ENCODE measurements at places on chromosomes 7 and 10.

DNA sequence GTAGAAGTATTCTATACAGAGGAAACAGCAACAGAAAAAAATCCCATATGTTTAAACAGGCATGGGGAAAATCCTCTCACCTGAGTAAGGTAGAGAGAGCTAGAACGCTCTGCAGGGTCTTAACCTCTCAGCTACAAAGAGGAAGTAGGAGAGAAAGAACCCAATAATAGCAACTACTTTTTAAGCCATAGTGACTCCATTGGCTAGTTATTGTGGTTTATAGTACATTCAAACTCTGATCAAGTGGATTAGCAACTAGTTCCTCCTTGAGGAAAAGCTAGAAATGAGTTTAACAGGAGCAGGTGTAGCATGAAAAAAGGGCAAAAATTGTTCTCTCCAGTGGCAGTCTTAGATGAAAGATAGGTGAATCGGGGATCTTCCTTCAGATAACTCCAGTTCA is 89.7 kb downstream of the HGF start:
- no peak for DNase-seq

- no peak for DNase-seq
Measured at GRCh38 chr10:71584902-71585563, 134.5 kb downstream of the C10orf105 start.

- no peak for DNase-seq
Measured at GRCh38 chr10:51156926-51157325, 82.6 kb downstream of the PRKG1 start.

GRCh38 chr7:36115448-36116321 is 37.4 kb upstream of the EEPD1 start:
- peak; percentile 63 for DNase-seq

GRCh38 chr7:14286036-14286435 is 296.6 kb upstream of the ETV1 start:
- DNase-seq = no peak

- DNase-seq = no peak
Measured at GRCh38 chr7:98956937-98957336, 78.6 kb downstream of the TRRAP start.

GRCh38 chr10:3971713-3972112 is 186.7 kb upstream of the KLF6 start:
- no peak for DNase-seq

DNA sequence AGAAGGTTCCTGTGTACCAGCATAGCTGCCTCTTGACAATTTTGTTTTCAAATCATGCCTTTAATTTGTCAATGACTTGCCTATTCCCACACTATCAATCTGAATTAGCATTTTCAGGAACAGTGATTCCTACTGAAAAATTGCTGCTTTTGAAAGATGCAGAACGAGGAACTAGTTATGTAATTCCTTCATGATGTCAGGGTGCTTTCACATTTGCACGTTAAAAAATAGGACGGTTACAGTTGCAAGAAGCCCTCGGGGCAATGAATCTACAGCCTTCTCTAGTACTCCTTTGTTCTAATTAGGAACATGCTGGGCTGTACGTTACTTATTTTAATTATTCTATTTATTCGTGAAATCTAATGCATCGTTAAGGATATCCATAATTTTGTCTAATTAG is 253.9 kb downstream of the OTUD1 start:
- DNase-seq = no peak

GRCh38 chr7:29194206-29194593 is 375 bp upstream of the CHN2 start:
- DNase-seq = no peak

DNA sequence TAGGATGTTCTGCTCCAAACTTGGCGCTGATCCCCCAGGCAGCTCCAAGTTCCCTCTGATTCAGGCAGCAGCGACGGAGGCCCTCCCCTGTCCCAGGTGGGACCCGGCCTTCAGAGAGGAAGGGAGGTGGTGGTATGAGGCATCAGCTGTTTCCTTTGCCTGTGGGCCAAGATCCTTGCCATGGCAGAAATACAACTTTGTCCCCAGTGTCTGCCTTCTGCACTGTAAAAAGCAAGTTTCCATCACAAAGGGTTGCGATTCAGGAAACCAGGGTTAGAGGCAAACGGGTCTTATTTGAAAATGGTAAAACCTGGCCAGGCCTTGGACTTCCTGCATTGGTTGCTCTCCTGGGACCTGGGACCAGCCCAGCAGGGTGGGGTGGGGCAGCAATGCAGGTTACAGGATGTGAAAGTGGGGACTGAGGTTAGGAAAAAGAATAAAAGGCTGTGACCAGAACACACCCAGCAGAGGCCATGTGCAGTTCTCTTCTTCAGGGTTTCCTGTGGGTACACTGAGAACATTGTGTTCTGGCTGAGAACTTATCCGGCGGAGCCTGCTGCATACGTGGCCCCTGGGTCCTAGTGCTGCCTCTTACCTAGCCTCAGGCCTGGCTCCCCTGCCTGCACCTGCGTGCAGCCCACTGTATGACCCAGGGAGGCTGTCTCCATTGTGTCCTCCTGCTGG is 25.1 kb upstream of the DDIT4 start:
- DNase-seq = peak; percentile 27

GRCh38 chr10:49207113-49207512 is 18.9 kb upstream of the TMEM273 start:
- DNase-seq = no peak

- no peak for DNase-seq
Measured at GRCh38 chr10:97538411-97538810, 34.2 kb upstream of the ANKRD2 start.

GRCh38 chr10:83178526-83178925 is 960.8 kb upstream of the GHITM start:
- no peak for DNase-seq

DNA sequence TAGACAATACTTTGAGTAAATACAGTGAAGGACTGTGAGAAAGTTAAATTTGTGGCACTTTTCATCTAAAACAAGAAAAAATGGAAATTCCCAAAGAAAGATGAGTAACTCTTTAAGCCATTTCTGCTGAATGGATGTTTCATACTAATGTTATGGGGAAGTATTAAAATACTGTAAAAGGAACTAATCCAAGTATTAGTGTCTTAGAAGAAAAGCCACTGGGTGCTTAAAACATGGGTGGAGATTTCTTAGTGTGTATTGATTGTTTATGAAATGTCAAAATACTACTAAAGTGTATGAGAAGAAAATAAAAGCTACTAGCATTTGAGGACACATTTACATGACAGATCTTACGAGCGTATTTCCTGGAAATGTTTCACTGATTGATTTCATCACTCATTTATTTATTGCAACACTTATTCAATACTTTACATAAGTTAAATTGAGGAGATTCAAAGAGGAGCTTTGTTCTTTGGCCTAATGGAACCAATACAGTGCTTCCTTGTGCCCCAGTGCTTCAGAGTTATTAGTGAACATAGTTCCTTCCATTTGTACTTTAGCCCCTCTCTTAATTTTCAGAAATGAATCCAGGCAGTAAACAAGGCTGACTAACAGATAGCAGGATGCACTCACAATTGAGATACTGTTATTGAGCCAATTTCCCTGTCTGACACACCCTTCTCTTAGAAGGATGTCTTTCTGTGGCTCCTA is 155.5 kb upstream of the AHR start:
- no peak for DNase-seq

- DNase-seq = no peak
Measured at GRCh38 chr7:151198945-151199848, 11.1 kb downstream of the H2BK1 start.

DNA sequence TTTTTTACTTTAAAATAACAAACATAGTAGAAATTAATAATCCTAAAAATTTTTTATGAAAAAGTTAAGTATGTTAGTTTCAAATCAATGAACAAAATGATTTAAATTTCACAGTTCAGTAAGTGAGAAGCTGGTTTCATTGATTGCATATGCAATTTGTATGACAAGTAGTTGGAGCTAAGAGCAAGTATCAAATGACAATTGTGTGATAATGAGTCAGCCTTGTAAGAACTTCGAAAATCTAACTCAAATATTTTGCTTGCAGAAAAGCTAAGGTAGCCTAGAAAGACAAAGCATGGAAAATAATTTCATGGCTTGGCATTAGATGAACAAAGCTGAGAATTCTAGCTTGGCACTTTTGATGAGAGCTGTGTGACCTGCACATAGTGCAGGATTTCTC is 111.5 kb downstream of the HDAC9 start:
- DNase-seq = no peak

- DNase-seq = no peak
Measured at GRCh38 chr10:42997849-42998165, 79.1 kb upstream of the RET start.

- DNase-seq = no peak
Measured at GRCh38 chr7:128876127-128876526, 13.5 kb downstream of the ATP6V1F start.

DNA sequence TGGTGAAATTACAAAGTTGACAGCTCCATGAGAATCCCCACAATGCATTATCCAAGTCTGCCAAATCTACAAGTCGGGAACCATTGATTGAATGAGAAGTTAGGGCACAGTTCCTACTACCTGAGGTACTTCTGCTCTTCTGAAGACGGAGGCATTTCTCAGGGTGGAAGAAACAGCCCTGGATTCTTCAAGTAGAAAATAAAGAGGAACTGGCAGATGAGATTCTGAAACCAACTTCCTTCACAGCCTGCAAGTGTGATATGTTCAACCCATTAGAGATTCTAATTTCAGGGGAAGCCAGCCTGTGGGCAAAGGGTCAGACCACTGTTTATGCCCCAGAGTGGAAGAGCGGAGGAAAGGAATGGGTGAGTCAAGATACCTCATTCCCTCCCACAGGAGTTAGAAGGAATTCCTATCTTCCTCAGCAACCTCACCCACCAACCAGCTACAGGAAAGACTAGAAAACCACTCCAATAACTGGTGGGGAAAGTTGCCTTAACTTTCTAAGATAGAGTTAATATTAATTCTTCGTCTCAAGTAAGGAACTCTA is 50.5 kb upstream of the BMPER start:
- no peak for DNase-seq

DNA sequence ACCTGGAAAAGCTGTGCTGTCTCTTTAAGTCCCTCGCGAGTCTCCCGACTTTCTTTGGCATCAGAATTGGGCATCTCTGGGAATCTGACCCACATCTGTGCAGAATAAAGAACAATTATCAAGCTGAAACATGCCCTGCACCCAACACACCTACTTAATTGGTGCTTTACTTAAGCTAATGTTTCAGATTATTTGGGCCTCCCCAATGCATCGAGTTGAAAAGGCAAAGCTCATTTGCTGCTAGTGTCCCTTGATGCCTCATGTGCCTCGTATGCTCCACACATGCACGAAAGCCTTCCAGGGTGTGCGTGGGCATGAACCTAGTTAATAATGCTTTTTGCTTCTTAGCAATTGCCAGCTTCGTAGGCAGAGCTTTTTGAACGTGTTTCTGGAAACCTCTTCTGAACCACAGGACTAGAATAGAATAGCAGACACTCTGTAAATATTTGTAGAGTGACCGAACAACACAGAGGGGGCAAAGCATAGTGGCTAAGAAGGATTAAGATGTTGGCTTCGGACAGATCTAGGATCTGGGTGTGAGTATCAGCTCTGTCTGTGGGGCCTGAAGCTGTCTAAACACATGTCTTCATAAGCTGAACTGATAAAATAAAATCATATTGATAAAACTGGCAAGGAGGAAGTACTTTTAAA is 26.7 kb upstream of the FGFR2 start:
- DNase-seq = no peak

- no peak for DNase-seq
Measured at GRCh38 chr10:90195288-90195840, 494.0 kb downstream of the KIF20B start.

DNA sequence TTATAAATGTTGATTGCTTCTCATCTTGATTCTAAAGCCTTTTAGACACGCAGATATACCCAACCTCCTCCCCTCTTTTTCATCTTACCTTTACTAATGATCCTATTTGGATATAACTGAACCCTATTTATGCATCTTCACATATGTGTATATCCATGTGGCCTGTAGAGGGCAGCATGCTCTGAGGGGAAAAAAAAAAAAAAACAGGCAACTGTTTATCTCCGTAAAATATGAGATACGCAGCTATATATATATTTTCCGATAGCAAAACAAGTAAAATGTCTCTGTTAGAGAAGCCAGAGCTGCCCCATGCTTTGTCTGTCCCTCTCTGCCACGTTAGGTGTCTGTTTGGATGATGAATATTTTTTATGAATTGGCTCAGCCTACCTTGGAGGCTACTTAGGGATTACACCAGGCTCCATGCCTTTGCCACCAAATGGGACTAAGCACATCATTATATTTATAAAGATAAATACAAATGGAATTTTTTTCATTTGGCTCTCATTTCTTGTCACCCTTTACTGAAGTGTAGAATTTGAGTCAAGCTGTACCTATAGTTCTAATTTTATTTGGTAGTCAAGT is 174.8 kb upstream of the FZD1 start:
- DNase-seq = no peak

DNA sequence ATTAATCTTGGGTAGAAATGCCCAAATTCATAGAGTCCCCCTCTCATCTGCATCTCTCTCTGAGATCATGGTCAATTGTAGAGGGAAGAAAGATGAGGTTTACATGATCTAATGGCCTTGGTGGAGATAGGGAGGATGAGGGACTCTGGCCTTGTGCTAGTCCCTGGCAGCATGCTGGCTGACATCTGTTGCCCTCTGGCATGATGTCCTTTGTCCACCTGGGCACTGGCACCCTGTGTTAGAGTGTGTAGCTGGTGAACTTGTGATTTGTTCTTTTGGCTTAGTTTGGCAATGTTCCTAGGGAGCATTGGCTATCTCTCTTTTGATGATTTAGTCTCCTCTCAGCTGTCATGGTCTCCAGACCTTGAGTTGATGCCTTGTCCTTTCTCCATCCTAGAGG is 103.2 kb downstream of the DYNC1I1 start:
- no peak for DNase-seq

DNA sequence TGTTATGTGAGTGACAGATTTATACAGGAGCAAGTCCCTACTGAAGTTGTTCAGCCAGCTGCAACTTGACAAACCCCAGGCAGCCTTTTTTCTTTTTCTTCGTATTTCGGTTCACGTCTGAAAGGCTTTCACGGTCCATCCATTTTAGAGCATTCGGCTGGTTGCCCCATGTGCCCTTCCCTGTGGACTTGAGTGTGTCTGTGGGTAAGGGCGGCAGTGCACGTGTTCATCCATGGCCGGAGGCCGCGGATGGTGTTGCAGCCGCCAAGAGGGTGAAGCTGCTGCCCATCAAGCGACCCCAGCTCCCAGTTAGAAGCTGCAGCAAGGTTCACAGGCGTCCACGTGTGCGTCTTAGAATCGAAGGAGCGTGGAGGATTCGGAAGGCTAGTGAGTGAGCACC is 35.9 kb downstream of the PPP2R2D start:
- DNase-seq = no peak

DNA sequence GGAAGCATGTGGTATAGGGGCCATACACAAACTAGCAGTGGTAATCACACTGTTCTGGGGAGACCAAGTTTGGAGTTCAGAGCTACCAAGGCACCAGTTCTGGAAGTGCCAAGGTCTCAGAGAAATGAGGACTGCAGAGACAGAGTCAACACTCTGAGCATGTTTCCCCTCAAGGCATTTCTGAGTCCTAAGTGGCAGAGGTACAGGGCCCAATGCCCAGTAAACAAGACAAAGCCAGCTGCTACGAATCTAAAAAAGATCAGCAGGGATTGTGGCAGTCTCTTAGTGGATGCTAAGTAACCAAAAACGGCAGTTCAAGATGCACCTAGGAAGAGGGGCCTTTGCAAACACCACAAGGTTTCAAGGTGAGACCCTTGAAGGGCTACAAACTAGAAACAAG is 271.9 kb downstream of the TNS3 start:
- DNase-seq = no peak

GRCh38 chr10:117944676-117945447 is 101.9 kb downstream of the RAB11FIP2 start:
- DNase-seq = no peak
